ENCODE measurements at places on chromosomes 16 and 17. TPM values are rescaled to one million over a fixed set of nuclear protein-coding genes. Genes with fewer than 3 reads are reported as not detected.

DNA sequence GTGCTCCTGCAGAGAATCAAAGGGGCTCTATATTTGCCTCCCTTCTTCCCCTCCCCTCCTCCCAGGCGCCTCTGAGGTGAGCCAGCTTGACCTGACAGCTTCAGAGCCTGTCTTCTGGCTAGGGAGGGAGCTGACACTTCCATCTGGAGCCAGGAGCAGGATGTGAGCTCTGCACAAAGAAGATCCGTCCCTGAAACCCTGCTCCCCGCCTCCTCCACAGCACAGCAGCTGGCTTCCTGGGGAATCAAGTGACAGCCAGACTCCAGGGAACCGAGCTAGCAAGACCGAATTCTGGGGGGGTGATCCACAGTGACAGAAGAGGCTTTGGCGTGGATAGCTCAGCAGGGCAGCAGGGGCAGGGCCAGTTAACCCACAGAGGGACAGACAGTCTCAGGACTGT is 37.2 kb downstream of the CCDC182 start:
- no peak for DNase-seq

DNA sequence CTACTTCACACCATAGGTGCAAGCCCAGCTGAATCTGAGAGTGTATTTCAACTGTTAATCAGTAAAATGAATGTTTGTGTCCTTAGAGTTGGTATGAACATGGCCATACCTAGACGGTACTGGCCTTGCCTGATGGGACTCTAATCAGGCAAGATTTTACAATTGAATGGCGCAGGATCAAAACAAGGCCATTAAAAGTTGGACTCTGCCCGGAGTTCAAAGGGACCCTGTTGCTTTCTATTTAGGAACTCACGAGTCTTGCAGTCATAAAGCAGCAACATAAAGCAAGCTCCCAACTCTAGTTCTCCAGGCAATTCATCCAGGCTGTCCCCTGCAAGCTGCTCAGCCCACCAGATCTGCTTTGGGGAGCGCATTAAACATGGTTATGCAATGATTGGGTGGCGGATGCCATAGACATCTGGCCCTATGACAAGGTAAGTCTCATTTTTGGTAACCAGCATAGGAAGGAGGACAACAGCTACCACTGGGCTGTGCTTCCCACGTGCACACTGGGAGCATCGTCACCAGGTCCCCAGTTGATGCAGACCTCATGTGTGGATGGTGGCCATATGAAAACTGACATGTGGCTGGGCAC is 8.8 kb downstream of the TMEM186 start:
- DNase-seq: no peak

- peak; percentile 46 for DNase-seq
Observed at GRCh38 chr17:64736804-64737492, 74.8 kb upstream of the SMURF2 start.

- no peak for DNase-seq
Observed at GRCh38 chr17:75548813-75549212, 23.3 kb downstream of the LLGL2 start.

DNA sequence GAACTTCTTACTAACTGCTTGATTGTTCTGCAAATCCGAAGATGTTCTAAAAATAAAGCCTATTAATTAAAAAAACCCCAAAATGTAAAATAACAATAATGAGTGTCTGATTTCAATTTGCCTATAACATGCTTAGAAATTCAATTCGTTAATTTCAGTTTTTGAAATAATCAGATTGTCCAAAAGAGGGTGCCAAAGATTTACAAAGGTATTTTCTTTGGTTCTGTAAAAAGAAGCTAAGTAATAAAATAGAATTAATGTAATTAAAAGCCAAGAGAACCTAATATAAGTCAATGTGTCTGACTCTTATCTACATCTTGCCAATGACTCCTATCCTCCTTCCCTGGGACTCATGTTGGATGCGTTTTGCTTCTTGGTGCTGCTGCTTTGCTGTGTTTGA is 75.0 kb upstream of the CPHXL start:
- DNase-seq: no peak

GRCh38 chr17:34366010-34366409 is 3.0 kb upstream of the CCL1 start:
- DNase-seq: no peak

DNA sequence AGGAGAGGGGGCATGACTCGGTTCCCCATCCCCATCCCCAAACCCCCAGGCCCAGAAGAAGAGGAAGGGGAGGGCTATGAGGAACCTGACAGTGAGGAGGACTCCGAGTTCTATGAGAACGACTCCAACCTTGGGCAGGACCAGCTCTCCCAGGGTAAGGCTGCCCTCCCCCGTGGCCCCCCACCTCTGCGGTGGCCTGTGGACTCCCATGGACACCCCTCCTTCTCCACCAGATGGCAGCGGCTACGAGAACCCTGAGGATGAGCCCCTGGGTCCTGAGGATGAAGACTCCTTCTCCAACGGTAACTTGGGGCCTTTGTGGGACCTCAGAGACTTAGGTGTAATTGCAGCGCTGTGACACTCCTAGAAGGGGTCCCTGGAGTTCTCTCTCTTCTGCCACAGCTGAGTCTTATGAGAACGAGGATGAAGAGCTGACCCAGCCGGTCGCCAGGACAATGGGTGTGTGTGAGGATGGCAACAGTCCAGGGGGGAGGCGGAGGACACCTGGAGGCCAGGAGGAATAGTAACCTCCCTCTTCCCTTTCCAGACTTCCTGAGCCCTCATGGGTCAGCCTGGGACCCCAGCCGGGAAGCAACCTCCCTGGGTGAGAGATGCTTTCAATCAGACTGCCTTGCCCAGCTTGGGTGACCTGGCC is 5.6 kb downstream of the CD19 start:
- no peak for DNase-seq

DNA sequence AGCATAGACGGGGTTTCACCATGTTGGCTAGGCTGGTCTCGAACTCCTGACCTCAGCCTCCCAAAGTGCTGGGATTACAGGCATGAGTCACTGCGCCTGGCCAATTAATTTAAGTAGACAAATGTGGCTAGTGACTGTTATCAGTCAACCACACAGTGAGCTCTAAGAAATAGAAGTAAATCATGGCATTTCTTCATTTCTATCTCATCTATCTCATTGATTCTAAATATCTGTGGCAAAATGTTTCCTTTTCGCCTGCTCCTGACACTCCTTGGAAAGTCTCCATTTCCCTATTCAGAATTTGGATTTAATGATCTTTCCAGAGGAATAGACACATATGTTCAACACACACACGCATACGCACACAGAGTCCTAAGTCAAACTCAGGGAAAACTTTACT is 81.3 kb downstream of the HIC1 start:
- no peak for DNase-seq

DNA sequence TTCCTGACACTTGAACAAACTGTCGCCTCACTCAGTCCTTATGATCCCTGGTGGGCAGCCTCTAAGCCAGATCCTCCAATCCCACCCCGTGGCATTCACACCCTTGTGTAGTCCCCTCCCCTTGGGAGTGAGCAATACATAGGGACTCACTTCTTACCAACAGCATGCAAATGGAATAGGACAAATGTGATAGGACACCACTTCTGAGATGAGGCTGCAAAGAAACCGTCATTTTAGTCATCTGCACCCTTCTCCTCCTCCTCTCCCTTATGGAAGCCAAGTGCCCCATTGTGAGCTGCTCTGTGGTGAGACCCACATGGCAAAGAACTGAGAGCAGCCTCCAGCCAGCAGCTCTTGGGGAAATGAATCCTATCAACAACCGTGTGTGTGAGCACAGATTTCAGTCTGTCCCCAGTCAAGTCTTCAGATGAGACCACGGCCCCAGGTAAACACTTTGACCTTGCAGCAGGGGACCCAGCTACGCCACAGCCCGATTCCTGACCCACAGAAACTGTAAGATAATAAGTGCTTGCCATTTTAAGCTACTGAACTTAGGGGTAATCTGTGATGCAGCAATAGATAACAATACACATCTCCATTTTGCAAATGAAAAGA is 46.9 kb downstream of the ZFHX3 start:
- no peak for DNase-seq

GRCh38 chr17:77729587-77729986 is 228.9 kb upstream of the TNRC6C start:
- no peak for DNase-seq

GRCh38 chr17:5127910-5128309 is 12.1 kb downstream of the USP6 start:
- no peak for DNase-seq

GRCh38 chr17:63276821-63277220 is 169.3 kb downstream of the CYB561 start:
- DNase-seq: no peak

DNA sequence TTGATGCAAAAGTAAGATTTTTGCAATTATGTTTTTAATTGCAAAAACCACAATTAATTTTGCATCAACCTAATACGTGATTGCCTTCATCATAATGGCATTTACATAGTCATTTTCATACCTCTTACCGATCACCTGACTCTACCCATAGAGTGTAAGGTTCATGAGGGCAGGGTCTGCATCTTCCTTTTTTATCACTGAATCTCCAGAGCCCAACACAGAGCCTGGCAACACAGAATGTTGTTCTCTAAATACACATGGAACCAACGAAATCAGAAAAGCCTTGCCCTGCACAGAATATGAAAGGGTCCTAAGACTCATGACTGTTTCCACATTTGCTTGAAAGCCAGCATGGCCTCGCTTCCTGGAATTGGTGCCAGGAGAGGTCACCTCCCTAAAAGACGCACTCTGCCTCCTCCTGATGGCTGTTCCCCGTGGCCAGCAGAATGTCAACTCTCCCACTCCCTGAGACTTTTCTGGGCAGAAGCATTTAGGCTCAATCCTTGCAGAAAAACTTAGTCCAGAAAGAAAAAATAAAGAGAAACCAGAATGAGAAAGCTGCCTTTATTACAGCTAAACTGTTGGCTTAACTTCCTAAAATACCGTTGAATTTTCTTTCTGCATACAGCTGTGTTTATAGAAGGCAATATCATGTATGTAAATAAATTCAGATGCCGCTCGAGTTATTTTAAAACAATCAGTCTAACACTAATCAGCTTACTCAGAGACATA is 327.8 kb upstream of the MAF start:
- DNase-seq: no peak

DNA sequence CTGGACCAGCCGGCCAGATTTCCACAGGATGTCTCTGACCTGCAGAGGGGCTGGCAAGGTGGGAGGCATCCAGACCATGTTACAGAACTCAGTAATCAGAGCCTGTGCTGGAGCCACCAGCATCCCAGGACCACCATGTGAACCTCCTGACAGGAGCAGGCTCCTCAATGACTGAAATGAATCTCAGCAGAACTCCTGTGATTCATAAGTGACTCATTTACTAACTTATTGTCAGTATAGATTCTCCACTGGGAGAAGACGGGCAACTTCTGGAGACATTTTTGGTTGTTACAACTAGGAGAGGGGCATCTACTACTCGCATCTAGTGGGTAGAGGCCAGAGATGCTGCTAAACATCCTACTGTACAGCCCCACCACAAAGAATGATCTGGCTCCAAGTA is 3.1 kb upstream of the WWOX start:
- DNase-seq: peak; percentile 18

- DNase-seq: peak; percentile 72
Observed at GRCh38 chr16:57185446-57185944, 344 bp downstream of the PSME3IP1 start.

Gene MEFV
- not detected for total RNA-seq

Gene CDK3
- 1.0 TPM for total RNA-seq

Gene USP43
- 9.1 TPM for total RNA-seq

Gene EFCAB5
- 0.33 TPM for total RNA-seq

Gene WFDC1
- total RNA-seq: not detected

Gene LCAT
- 13.0 TPM for total RNA-seq

Gene CLEC18A
- 0.45 TPM for total RNA-seq

Gene KRT32
- total RNA-seq: not detected

All from mammary epithelial cell (primary cell).